KBM-7 (cell line): ENCODE measurements at places on chromosomes 16 and 17.
A peak's percentile ranks its signal among the peaks of the same experiment; 100 is the strongest.

GRCh38 chr17:82497483-82498405, 21.8 kb upstream of the FOXK2 start:
- peak; percentile 59 for DNase-seq

DNA sequence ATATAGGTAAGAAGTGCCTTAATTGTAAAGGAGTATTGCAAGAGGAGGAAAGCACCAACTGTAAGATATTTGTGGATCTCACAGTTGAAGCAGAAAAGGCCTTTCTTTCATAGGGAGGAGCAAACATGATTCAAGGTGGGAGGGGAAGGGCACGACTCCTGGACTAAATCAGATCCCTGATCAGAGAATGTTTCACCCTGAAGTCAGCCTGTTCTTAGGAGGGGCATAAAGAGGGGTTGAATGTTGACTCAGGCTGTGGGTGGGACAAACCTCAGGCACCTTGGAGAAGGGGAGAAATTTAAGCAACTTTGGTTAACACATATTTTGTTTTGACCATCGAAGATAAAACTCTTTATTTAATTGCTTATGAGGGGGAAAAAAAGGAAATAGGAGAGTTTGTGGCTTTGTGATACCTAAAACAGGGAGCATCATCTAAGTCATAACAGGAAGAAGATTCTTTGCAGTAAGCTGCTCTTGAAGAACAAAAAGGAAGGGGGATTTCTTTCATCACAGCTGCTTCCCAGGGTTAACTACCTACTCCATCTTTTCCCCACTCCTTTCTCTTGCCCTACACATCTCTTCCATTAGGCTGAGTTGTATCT, 158.6 kb upstream of the ZNF267 start:
- DNase-seq: no peak

- no peak for DNase-seq
These were observed 634.6 kb upstream of the SOX9 start for GRCh38 chr17:71486261-71486660.

DNA sequence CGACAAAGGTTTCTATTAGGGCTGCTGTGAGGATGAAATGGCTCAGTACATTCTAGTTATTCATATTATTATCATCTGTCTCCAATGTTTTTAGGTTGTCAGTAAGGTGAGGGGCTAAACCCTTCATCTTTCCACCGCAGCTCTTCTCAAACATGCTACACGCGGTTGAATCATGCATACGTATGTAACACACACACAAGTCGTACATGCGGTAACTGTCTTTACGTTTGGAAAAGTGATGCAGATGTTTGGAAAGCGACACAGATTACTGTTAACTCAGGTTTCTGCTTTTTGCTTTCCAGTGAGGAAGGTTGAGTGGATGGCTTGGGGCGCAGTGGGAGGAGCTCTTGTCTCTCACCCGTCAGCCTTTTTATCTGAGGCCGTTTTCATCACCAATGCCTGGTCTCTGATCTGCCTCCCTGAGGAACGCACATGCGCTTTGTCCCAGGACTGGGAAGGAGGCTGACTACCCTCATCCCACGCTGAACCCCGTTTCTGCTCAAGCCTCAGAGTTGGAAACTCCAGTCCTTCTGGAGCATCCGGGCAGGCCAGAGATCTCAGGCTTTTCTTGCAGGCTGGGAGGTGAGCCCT, 3.2 kb upstream of the FOXL1 start:
- DNase-seq: no peak

DNA sequence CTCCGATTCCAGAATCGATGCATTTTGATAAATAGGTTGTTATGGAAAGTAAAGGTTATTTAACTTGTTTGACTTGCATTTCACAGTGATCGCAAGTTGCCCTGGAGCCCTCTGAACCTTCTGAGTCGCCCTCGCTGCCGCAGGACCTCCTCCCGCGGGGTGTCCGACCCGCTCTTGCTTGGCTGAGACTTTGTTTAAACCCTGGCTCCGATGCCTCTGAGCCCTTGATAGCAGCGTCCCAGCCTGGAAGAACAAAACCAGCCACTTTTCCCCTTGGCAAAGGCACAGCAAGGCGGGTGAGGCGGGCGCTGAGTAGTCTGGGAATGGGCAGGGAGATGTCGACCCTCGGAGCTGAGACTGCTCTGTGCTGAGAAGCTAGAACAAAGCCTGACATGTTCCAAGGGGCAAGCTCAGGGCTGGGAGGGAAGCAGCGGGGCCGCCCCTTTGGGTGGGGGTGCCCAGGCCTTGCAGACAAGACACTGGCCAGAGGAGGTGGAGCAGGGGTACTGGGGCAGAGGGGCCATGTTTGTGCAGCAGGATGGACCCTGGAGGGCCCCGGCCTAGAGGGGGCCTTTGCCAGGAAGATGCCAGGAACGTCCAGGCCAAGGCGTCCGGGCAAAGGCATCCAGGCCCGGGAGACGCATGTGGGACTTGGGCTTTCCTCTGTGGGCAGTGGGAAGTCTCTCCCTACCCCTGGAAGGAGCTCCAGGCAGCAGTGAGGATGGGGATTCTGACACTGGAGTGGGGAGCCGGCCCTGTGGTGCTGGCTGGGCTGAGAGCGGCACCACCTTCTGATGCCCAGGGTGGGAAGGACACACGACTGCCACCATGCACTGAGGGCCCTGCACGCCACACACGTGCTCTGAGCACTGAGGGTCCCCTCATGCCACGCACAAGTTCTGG, 30.3 kb upstream of the CDH15 start:
- no peak for DNase-seq

DNA sequence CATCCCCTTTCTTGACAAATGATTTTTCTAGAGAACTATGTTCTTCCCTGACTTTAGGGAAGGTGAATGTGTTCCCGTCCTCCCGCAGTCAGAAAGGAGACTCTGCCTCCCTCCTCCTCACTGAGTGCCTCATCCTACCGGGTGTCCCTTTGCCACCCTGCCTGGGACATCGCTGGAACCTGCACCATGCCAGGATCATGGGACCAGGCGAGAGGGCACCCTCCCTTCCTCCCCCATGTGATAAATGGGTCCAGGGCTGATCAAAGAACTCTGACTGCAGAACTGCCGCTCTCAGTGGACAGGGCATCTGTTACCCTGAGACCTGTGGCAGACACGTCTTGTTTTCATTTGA, 7.4 kb downstream of the NAT9 start:
- DNase-seq: no peak

- DNase-seq: peak; percentile 4
These were observed 37.8 kb upstream of the ULK2 start for GRCh38 chr17:19905502-19905901.

DNA sequence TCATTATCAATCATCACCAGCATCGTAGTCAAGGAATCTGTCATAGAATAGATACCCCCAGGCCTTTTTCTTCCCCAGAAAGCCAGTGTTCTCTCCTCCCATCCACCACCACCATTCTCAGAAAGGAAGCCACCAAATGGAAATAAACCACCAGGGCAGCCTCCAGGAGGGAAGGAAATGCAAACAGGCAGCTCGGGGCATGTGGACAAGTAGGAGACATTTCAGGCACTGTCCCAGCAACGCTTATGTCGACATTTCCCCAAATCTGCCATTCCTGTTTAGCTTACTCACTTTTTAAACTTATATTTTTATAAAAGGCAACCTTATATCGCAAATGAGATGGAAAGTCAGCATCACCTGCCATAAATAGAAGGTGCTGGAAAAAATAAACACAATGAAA, 15.8 kb downstream of the EMP2 start:
- peak; percentile 57 for DNase-seq

DNA sequence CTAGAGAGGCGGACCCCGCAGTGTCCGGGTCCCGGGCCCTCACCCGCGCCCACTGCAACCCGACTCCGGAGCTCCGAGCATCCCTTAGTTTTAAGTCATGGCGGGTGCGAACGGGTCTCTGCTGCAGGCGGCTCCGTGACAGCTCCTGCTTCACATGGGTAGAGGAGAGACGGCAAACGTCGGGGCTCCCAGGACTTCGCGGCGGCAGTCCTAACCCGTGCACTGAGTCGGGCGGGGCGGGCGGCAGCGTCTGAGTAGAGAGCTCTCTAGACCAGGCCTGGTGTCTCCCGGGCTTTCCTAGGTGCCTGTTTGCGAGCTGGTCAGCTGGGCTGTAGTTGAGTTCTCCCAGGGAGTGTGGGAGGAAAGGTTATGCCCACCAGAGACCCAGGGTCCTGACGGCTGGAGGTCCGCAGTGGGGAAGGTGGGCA, 345 bp downstream of the TSC2 start:
- no peak for DNase-seq

- no peak for DNase-seq
These were observed 47.9 kb downstream of the MAPT start for GRCh38 chr17:45942284-45942683.

DNA sequence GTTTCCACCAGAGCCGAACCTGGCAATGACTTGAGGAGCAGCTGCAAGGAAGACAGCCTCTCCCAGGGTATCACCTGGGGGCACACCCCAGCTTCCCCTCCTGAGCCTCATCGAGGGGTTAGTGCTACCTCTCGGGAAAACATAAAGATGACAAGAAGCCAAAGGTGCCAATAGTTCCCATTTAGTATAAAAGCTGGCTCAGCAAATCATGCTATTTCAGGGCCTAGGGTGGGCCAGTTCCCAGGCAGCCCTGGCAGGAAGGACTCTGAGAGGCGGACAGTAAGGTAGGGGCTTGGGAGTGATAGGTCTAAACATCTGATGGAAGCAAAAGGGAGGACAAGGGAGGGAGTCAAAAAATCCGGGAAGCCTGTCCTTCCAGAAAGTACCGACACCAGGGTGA, 46.2 kb downstream of the SOST start:
- no peak for DNase-seq

DNA sequence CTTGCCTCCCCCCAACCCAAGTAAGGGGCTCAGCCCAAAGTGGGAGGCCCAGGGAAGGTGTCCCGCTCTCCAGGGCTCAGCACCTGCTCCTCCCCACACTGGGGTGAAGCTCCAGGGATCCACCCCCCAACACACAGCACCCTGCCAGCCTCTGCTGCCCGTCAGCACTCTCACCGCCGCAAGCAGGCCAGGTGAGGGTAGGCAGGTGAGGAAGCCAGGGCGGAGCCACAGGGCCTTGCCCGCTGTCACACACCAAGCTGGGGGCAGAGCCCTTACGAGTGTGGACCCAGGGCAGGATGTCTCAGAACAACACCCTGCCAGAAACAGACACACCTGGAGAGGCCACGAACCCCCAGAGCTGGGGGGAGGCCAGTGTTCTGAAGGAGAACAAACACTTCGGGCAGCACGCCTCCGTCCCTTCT, 19.5 kb downstream of the PLLP start:
- no peak for DNase-seq

DNA sequence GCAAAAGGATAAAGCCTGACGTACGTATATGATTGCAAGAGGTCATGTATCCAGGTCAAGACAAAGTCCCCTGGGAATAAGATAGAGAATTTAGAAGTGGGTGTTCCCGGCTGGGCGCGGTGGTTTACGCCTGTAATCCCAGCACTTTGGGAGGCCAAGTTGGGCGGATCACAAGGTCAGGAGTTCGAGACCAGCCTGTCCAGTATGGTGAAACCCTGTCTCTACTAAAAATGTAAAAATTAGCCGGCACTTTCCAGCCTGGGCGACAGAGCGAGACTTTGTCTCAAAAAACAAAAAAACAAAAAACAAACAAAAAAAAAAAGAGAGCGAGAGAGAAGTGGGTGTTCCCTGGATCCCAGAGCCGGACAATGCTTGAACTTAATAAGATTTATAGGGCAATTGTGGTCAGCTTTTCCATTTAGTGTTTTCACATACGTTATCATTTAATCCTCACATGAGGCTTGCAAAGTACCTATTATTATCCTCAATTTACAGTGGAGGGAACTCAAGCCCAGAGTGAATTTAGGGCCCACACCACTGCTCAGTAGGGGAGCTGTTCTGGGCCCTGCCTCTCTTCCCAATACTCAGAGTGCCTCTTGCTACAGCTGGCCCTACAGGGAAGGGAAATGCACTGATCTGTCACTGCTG, 481 bp upstream of the GLTPD2 start:
- DNase-seq: no peak

- no peak for DNase-seq
These were observed 55.0 kb downstream of the PITPNM3 start for GRCh38 chr17:6501359-6501758.

GRCh38 chr16:18047761-18048160, 288.8 kb downstream of the NPIPA8 start:
- no peak for DNase-seq

DNA sequence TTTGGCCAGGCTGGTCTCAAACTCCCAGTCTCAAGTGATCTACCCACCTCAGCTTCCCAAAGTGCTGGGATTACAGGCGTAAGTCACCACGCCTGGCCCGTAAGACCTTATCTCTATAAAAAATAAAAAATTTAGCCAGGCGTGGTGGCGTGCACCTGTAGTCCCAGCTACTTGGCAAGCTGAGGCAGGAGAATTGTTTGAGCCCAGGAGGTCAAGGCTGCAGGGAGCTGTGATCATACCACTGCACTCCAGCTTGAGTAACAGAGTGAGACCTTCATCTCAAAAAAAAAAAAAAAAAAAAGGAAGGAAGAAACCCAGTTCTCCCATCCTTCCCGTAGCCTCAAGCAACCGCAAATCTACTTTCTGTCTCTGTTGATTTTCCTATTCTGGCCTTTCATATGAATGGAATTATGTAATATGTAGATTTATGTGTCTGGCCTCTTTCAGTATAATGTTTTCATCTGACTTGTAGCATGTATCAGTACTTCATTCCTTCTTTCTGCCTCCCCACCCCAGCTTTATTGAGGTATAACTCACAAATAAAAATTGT, 11.2 kb downstream of the CASC3 start:
- peak; percentile 59 for DNase-seq

- DNase-seq: peak; percentile 69
These were observed at the start of gene ACAP1 for GRCh38 chr17:7336240-7337175. TSS of gene ACAP1 (plus strand) at chr17:7336529. CDS start at chr17:7336735, 206 bp downstream.
